Immature natural killer cell (primary cell): ENCODE measurements at places on chromosomes 7 and 10. TPM values are rescaled to one million over a fixed set of nuclear protein-coding genes. Genes with fewer than 3 reads are reported as not detected.
A peak's percentile ranks its signal among the peaks of the same experiment; 100 is the strongest.

The SLC16A9 gene
- polyA plus RNA-seq = not detected

The FBXO24 gene
- not detected for polyA plus RNA-seq

The SHTN1 gene
- polyA plus RNA-seq = 0.55 TPM

GRCh38 chr7:128437426-128438332, 18.0 kb upstream of the HILPDA start:
- no peak for DNase-seq

- no peak for DNase-seq
Observed at GRCh38 chr7:123995617-123996326, 37.1 kb downstream of the TMEM229A start.

The HERC4 gene
- polyA plus RNA-seq = 12.7 TPM

The STYXL1 gene
- polyA plus RNA-seq = 79.5 TPM

DNA sequence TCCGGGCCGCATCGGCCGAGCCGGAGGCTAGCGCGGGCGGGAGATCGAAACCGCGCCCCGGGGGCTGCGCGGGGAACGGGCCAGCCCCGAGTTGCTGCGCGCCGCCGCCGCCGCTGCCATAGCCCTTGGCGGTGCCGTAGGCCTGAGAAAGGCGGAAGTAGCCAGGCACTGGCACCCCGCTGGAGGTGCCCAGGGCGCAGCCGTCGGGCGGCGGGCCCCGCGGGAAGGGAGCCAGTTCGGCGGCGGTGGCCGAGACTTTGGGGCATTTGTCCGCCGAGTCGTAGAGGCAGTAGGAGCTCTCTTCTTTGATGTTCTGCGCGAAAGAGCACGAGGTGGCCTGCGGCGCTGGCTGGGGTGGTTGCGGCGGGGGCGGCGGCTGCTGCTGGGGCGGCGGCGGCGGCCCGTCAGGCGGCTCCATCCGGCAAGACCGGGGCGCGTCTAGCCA, 587 bp downstream of the HOXA10 start:
- DNase-seq = peak; percentile 59

The TNPO3 gene
- polyA plus RNA-seq = 41.9 TPM

The ITGA8 gene
- polyA plus RNA-seq = not detected
